ENCODE measurements at places on chromosomes 7 and 10.
A peak's percentile ranks its signal among the peaks of the same experiment; 100 is the strongest.

- no peak for DNase-seq
Observed at GRCh38 chr7:32502728-32503127, 7.4 kb downstream of the AVL9 start.

GRCh38 chr7:13908667-13909397 is 80.6 kb downstream of the ETV1 start:
- peak; percentile 24 for DNase-seq

- no peak for DNase-seq
Observed at GRCh38 chr7:96055717-96056116, 266.2 kb downstream of the SLC25A13 start.

DNA sequence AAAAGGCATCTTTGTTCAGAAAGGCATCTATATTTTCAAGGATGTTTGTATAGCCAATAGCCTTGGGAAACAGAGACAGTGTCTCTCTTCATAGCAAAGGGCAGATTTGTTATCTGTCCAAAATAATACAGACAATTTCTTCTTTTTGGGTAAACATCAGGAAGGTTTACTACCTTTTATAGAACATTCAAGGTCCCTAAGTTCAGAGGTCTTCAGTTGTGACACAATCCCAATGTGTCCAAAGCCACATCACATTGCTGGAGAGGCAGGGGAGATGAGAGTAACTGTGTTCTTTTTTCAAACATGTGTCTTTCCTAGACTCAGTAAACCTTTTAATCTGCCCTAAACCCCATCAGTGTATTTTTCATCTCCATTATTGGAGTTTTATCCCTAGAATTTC is 33.6 kb upstream of the FAM13C start:
- no peak for DNase-seq

GRCh38 chr10:12264204-12264940 is 68.4 kb downstream of the CDC123 start:
- peak; percentile 81 for DNase-seq

- DNase-seq: no peak
Observed at GRCh38 chr10:23432639-23433038, 6.2 kb upstream of the OTUD1 start.

- DNase-seq: no peak
Observed at GRCh38 chr10:59631237-59631636, 78.4 kb downstream of the SLC16A9 start.

GRCh38 chr10:96238646-96239623 is 32.4 kb downstream of the BLNK start:
- no peak for DNase-seq

GRCh38 chr7:126569402-126569801 is 683.3 kb downstream of the GRM8 start:
- no peak for DNase-seq

DNA sequence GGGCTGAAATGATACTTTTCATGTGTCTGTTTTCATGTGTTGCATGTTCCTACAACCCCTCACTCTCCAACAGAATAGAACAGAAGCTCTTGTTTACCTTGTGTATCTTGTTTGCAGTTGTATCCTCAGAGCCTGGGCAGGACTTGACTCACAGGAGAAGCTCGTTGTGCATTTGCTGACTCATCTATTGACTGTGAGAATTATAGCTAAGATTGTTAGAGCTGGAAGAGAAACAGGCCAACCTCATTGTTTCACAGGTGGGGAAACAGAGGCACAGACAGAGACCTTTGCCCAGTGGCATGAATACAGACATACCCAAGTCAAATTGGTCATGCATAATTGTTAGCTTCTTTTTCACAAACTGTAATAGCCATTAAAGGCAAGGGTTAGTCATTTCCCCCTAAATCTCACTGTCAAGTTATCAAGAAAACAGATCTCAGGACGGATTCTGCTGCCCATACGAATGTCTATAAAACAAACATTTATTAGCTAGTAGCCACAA is 4.6 kb upstream of the TSPAN15 start:
- no peak for DNase-seq

- no peak for DNase-seq
Observed at GRCh38 chr10:132094581-132095234, 29.0 kb downstream of the JAKMIP3 start.

- DNase-seq: no peak
Observed at GRCh38 chr10:69626826-69627225, 3.2 kb upstream of the FAM241B start.

GRCh38 chr7:141012696-141013344 is 1.9 kb downstream of the MRPS33 start:
- DNase-seq: no peak

DNA sequence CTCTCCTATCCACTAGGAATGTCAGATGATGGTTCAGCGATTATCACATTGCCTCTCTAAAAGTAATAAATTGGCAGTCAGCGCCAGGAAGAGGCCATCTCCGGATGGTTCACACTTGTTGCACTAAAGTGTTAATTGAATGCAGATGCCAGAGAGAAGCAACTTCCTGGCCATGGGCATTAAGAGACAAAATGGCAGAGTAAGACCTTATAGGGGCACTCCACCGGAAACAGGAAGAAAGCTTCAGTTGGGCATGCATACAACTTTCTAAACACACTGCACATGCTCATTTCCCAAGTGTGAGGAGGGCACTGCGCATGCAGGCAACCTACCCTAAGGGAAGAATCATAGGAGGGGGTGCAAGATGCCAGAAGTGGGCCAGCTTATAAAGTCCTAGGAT is 71.7 kb upstream of the AUTS2 start:
- DNase-seq: no peak

Data from CD4-positive, alpha-beta T cell treated with Interleukin-6 for 4 hours (primary cell).